GM04503 (cell line): ENCODE measurements at places on chromosomes 13 and 19.

GRCh38 chr19:9109959-9110358 lies 2.7 kb upstream of the OR7G2 start:
- no peak for DNase-seq

- DNase-seq = no peak
These were observed 24.9 kb downstream of the RCBTB1 start for GRCh38 chr13:49560270-49561061.

DNA sequence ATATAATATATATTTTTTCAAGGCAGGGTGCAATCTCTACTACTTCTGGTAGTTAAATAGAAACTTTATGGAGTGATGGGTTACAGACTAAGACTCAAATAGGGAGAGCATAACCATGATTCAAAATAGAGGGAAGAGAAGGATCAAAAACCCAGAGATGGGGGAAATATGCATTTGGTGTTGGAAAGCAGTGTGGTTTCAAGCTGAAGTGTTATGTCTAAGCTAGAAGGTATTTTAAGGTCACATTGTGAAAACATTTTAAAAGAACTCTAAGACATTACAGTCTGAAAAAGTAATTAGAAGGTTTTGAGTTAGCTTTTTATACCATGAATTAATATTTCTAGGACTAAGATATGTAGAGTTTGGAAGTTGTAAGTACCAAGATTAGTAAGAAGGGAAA lies 2741.4 kb downstream of the PCDH9 start:
- DNase-seq = no peak

DNA sequence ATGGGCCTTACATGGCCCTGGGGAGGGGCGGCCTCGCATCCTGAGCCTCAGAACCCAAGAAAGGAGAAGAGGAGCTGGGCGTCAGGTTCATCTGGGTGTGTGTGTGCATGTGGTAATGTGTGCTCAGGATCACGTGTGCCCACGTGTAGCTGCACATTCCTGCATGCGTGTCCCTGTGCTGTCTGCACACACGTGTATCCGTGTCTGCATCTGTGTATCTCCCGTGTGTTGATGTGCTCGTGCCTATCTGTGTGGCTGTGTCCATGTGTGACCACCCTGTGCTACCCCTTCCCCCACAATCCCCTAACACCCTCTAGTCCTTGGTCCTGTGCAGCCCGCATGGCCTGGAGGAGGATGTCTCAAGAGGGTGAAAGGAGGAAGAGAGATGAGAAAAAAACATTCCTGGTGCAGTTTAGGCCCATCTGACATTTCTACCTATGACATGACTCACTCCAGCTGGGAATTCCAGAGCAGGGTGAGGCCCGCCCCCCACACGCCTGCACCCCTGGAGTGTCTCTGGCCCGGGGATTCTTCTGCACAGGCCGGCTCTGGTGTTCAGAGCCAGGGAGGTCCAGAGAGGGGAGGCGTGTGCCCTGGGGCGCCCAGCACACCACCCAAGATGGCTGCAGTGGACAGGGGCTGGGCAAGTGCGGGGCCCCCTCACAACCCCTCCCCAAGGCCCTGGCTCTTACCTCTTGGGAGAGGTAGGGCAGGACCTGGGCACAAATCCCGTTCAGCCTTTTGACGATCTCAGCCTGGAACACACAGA lies 7.1 kb downstream of the TLE5 start:
- no peak for DNase-seq

GRCh38 chr13:25633093-25633492 lies 261.3 kb downstream of the ATP8A2 start:
- no peak for DNase-seq
